ENCODE measurements at places on chromosomes 3 and 15.

DNA sequence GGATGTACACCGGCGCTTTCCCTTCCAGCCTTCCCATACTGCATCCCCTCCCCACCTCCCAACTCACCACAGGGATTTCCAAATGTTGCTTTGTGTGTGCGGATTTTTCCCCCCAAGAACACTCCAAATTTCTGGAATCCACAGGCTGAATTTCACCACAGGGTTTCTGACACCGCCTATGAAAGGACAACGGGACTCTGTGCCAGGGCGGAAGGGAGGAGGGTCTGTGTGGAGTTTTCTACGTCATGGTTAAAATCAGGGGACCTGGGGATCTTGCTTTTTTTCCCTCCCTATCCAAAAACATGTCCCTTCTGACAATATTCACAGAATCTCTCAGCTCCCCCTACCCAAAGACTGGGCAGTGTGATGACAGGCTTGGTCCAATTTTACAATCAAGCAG lies 14.6 kb downstream of the CYP19A1 start:
- DNase-seq, result no peak

GRCh38 chr15:77032647-77033416 lies 37.9 kb downstream of the PSTPIP1 start:
- DNase-seq, result no peak

DNA sequence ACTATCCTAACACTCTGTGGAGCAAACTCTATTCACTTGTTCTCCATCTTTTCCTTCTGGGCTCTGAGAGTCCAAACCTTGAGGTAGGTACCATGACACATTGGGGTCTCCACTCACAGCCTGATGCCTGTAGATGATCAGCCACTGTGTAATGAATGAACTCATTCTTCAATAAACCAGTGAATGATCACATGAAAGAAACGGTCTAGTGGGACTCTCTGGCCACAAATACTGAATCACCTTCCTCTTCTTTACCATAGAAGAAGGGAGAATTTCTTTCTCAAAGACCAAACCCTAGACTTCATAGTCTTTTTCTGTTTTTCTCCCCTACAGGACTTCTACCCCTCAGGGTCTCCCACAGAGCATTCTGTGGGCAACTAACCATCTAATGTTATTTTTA lies 20.5 kb upstream of the ABHD2 start:
- DNase-seq, result no peak

DNA sequence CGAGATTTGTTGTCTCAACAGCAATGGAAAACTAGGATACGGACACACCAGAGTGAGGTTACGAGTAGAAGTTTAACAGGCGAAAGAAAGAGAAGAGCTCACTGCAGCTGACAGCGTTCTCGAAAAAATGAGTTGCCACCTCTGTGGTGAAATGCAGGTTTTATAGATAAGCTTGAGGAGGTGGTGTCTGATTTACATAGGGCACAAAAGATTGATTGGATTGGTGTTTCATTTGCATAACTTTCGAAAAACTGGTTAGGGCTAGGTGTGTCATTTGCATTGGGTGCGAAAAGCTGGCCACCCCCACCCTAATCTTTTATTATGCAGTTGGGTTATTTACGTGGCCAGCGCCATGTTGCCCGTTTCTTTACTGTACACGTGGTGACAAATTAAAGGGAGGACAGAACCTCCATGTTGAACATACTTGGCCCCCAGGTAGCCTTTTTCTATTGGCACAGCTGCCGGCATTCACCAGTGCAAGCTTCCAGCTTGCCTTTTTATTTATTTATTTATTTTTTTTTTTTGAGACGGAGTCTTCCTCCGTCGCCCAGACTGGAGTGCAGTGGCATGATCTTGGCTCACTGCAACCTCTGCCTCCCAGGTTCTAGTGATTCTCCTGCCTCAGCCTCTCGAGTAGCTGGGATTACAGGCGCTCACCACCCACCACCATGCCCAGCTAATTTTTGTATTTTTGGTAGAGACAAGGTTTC lies 8.3 kb downstream of the IFT122 start:
- DNase-seq, result no peak

DNA sequence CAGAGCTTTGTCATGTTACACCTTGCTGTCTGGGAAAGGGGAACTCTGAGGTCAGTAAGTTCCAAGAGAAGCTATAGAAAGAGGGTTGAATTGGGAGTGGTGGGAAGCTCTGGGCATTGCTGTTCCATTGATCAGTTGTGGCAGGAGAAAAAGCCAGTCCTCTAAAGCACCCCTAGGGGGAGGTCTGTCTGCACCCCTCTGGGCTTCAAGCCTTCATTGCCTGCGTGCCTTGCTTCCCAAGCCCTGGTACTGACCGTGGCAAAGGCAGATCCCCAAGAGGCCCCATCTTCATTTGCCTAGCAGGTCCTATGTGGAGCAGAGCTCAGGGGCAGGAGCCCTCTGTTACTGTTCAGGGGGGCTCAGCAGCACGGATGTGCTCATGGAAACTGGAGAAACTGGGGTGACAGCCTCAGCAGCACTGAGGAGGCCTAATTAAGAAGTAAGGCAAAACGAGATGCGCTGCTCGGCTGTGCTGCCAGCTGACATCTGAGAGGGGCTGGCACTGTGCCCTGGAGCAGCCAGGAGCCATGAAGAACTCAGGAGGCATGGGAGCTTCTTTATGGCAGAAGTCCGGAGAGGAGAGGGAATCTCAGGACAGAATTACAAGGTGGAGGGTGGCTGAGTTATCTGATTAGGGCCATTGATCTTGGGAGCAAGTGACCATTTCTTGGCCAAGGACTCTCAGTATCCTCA lies 270.9 kb downstream of the RPLP1 start:
- no peak for DNase-seq

DNA sequence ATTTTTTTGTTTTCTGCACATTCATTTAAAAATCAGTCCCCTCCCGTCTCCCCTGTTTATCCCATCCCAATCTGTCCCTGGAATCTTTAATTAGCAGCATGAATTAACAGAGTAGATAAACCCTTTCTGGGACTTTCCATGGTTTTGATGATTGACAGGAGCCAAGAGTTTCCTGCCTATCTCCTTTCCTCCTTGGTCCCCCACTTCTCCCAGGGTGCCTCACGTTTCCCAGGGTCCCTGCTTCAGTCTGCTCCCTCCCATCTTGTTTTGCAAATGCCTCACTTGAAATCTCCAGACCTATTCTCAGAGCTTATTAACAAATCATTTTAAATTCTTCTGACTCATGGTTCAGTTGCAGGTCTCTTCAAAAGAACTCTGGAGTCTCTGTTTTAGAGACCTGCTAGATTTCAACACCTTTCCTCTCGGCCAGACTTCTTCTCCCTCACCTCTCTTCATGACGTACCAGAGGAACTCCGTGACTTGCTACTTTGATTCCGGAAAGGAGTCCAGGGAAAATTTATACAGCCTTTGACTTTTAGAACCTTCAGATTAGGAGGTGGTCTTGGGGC lies 238.5 kb downstream of the ITPR1 start:
- DNase-seq, result no peak

GRCh38 chr3:173685456-173685855 lies 287.9 kb downstream of the NLGN1 start:
- DNase-seq, result no peak

DNA sequence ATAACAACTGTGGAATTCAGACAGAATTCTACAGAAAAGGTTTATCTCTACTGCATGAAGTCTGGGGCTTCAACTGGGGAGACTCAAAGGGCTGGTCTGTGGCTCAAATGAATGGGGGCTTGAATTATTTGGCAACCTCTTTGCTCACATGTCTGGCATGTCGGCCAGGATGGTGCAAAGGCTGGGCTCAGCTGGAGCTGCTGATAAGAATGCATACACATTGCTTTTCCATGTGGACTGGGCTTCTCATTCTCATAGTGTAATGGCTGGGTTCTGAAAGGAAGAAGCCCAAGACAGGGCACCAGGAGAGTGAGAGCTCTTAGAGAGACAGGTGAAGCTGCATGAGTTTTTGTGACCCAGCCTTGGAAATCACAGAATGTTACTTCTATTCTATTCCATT lies 194.3 kb upstream of the SGO1 start:
- DNase-seq, result no peak

DNA sequence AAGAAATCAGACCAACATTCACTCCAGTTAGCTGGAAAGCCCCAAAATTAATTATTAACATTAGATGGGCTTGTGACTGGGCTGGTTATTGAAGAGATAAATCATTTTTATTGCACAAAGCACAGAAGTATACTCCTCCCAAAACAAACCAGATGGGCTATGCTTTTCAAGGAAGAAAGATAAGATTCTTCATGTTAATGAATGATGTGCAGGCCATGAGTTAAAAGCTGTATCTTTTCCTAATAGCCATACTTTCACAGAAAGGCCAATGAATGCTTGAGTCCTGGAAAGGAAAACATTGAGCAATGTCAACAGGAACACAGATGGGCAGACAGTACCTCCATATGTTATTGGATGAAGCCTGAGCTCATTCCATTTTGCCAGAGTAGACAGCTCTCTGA lies 55.4 kb downstream of the OCA2 start:
- peak; percentile 52 for DNase-seq

GRCh38 chr15:33871980-33872379 lies 96.3 kb upstream of the CHRM5 start:
- DNase-seq, result no peak

GRCh38 chr15:65642594-65642993 lies 20.9 kb downstream of the SLC24A1 start:
- no peak for DNase-seq

- DNase-seq, result no peak
Measured at GRCh38 chr15:29091666-29092065, 178.0 kb downstream of the NSMCE3 start.
